CD4-positive, alpha-beta T cell treated with Interleukin-2 at 100 ng/mL for 4 hours (primary cell): ENCODE measurements at places on chromosomes 7 and 10.

DNA sequence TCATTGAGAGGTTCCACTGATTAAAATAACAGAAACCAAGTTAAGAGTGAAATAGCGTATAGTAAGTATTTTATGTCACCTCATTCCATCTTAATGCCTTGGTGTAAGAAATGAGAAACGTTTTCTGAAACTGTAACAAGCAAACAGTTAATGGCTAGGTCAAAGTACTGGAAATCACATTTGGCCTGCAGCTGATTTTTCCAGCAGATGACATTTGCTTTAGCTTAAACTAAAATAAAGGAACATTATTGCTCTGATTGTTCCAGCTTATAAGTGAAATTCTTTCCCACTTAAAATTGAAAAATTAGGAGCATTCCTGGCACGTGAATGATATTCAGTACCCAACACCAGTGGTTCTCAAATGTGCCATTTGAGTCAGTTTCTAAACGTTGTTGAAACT, 213.6 kb upstream of the DPP6 start:
- DNase-seq = no peak

DNA sequence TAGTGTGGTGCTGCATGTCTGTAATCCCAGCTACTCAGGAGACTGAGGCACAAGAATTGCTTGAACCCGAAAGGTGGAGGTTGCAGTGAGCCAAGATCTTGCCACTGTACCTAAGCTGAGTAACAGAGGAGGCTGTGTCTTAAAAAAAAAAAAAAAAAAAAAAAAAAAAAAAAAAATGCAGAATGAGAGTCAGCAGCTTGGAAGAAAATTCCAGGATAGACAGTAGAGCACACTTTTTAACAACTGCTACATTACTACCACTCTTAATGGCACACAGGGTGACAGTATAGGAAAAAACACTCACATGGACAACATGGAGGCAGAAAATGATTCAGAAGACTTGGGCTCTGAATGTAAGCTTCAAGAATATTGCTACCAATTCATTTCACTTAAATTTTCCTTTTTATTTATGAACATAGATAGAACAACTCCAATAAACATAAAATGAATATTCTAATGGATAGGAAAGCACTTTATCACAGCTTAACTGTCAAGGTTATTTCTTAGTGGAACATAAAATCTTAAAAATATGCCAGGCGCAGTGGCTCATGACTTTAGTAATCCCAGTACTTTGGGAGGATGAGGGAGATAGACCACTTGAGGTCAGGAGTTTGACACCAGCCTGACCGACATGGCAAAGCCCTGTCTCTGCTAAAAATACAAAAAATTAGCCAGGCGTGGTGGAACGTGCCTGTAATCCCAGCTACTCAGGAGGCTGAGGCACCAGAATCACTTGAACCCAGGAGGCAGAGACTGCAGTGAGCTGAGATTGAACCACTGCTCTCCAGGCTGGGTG, 31.5 kb downstream of the CHCHD3 start:
- DNase-seq = no peak

- DNase-seq = no peak
Measured at GRCh38 chr7:121341933-121342332, 13.1 kb downstream of the WNT16 start.

DNA sequence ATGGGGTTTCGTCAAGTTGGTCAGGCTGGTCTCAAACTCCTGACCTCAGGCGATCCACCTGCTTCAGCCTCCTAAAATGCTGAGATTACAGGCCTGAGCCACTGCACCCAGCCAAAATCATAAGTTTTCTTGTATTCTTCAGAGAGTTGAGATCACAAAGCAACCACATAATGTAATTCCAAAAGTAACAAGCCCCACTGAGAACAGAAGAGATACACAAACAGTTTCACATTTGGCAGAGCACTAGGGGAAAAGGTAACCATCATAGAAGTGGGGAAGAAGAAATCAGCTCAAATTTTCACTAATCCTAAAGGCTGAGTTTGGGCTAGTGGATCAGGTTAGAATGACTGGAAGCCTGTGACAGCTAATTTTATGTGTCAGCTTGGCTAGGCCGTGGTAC, 5.4 kb upstream of the CEP41 start:
- DNase-seq = no peak

GRCh38 chr10:116521424-116522290, 24.1 kb upstream of the PNLIP start:
- DNase-seq = peak; percentile 34

DNA sequence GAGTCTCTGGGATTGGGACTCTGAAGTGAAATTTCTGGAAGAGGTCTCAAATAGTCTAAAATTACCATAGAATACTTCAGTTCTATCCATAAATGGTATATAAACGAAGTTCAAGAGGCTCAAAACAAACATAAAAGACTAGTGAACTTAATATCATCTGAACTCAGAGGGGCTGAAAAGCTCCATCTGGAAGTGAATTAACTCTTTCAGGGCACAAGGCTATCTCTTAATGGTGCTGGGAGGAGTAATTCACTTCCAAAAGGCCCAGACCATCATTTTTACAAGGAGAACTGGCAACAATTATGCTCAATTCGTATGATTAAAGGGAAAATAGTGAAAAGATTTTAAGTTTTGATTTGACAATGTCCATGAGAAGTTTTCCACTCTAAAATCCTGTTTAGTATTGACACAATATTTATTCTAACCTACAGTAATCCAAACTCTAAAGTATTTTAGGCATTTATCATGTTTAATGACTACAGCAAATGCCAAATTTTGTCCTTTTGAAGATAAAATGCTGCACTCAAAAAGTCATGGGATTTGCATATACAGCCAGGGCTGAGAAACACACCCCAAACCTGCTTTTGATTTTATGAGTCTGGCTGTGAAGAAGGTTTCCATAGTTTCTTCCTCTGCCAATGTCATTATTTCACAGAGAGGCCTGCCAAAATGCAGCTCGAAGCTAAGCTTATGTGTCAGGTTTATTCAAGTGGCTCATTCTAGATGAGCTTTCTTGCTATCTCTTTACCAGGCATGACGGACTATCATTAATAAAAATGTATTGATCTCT, 143.9 kb downstream of the HIBADH start:
- no peak for DNase-seq

- no peak for DNase-seq
Measured at GRCh38 chr10:35124540-35124939, 2.1 kb upstream of the CREM start.

DNA sequence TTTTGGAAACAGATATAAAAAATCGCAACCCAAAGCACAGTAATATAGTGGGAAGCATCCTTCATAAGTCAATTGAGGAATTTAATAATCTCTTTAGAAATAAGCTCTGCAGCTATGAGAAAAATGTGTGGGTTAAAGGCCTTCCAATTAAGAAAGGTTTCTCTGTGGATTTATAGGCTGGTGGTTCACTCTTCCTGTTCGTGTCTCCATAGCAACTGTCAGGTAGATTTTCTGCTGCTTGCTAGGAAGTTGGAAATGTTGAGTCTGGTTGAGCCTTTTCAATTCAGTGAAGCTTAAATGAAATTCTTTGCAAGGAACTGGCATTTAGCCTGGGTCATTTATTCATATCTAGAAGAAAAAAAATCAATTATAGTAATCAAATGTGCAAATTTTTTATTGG, 652.8 kb upstream of the CELF2 start:
- no peak for DNase-seq
